ENCODE measurements at places on chromosomes 2 and 18.
A peak's percentile ranks its signal among the peaks of the same experiment; 100 is the strongest.

GRCh38 chr18:3603421-3604234 is 153.7 kb downstream of the TGIF1 start:
- no peak for DNase-seq

DNA sequence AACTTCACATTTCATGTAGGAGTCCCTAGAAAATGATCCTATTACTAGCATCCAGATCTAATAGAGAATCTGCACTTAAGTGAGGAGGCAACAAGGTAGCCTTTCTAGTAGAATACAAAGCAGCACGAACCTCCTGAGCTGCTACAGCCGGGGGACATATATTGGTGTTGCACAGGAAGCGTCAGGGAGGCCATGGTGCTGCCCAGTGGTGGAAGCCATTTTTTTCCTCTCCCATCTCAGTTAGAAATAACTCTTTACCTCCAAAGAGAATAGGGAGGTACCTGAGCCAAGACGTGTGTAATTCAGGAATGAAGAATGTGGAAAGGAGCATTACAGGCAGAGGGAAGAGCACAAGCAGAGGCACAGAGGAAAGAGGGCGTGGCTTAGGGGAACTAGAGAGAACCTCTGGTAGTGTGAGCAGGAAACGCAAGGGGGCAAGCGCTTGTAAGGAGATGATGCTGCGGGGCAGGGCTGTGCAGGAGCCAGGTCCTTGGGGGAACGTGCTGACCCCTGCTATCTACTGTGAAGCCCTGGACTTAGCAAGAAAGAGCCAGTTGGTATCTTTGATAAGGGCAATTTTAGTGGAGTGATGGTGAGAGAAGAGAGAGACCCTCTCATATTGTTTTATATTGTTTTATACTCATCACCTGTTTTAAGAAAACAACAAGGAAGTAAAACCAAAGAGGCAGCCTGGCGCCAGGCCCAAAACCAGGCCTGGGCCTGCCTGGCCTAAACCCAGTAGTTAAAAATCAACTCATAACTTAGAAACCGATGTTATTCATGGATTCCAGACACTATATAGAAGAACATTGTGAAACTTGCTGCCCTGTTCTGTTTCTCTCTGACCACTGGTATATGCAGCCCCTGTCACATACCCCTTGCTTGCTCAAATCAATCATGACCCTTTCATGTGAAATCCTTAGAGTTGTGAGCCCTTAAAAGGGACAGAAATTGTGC is 50.0 kb upstream of the TTC39C start:
- peak; percentile 19 for DNase-seq

DNA sequence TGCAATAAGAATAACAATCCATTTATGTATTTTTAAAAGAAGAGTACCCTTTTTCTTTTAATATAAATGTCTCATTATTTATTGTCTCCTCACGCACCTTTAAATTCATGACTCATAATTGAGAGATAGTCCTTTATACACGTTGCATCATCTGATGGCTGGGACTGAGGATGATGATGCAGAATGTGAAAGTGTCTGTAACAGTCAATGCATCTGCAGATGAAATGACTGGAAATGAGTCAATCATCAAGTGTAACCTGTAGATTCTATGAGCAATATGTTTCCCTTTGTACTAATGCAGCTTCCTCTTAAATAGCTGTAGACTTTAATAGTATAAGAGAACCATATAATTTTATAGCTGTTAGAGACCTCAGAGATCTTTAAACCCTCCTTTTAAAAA is 26.1 kb upstream of the SYT4 start:
- DNase-seq = no peak

DNA sequence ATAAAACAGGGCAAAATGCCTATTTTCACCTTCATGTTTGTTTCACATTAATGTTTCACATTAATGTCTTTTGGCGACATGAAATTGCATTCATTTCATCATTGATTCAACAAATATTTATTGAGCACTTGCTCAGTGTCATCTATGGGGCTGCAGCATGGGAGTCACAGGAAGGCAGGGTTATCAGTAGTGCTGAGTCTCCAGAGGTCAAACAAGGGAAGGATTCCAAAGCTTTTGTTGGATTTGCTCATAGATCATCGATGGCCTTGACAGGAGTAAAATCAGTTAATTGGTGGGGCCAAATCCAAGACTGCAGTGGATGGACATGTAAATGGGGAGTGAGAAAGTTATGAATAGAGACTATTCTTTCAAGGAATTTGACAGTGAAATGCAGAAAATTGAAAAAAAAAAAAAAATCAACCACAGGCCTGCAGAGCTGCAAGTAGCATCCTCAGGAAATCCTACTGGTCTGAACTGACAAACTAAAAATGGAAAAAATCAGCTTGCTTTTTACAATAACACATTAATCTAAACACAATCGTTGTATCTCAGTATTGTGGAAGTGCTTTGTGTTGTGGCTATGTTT is 1290.8 kb downstream of the DPP10 start:
- no peak for DNase-seq

DNA sequence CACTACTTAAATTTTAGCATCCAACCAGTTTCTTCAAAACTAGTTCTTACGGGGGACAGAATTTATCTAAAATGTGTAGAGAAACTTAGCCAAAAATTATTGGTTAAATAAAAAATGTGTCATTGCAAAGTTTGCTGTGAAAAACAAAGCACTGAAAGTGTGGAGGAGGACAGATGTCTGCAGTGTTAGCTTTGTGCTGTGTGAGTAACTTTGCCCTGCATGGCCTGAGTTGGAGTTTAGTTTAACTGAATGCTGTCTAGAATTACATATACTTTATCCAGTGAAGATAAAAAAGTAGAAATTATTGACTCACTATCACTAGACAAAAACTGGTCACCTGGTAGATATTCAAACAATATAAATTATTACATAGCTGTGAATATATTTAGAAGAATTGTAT is 1225.2 kb upstream of the CELF4 start:
- DNase-seq = no peak

DNA sequence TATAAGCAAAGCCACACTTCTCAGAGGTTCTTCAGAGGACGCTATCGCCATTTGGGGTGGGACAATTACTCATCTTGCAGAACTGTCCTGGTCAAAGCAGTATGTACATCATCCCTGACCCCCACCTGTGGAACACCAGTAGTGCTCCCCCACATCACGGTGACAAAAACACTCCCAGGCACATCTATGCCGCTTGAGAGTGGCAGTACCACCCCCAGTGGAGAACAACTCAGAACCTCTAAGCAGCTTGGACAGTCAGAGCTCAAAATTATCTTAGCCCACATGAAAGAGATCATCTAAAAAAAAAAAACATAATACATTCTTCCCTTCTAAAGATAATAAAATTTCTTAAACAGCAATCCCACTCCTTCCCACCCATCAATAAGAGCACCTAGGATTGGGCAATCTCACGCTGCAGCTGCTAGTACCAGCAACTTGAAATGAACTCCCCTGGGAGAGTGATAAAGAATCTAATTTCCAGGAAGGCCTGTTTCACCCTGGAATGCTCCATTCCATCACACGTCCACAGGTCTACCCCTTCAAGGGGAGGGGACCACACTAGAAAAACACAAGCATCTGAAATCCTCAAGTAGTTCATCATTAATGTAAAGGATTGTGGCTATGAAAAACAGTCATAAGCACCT is 31.7 kb downstream of the LRP2 start:
- DNase-seq = no peak

DNA sequence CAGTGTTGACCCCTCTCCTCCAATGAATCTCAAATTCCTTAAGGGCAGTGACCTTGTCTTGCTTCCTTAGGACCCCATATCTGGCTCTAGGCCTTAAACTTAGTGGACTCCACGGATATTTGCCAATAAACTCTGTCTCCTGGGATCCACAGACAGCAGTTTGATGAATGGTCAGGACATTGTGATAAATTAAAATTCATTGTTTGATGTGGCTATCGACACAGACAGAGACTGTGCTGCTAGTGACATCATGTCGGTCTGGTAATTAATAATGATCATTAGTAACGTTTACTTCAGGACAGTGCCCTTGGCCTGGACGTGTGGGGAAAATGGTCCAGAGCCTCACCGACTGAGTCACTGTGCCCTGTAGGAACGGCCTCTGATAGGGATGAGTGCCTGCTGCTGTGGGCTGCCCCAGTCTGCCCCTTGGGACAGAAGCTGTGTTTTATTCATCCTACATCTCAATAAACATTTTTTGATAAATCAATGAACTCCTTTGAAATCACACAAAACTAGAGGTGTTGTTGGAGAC is 5.2 kb upstream of the SLC35F6 start:
- DNase-seq = no peak

DNA sequence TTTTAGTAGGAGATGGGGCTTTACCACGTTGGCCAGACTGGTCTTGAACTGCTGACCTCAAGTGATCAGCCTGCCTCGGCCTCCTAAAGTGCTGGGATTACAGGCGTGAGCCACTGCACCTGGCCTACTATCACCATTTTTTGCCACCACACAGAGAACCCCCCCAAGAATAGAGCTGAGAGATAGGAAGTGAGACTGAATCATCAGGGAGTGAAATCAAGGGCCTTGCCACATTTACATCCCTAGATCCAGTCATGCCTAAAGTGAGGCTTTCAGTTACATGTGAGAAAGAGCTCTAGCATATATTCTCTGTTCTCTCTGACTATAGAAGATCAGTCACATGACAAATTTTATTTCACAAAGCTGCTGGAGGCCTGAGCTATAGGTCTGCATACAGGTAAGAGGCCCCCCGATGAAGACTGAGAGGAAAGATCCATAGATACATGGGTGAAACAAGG is 28.0 kb upstream of the KCMF1 start:
- no peak for DNase-seq

- no peak for DNase-seq
These were observed 317.8 kb downstream of the AGAP1 start for GRCh38 chr2:235811446-235812184.

DNA sequence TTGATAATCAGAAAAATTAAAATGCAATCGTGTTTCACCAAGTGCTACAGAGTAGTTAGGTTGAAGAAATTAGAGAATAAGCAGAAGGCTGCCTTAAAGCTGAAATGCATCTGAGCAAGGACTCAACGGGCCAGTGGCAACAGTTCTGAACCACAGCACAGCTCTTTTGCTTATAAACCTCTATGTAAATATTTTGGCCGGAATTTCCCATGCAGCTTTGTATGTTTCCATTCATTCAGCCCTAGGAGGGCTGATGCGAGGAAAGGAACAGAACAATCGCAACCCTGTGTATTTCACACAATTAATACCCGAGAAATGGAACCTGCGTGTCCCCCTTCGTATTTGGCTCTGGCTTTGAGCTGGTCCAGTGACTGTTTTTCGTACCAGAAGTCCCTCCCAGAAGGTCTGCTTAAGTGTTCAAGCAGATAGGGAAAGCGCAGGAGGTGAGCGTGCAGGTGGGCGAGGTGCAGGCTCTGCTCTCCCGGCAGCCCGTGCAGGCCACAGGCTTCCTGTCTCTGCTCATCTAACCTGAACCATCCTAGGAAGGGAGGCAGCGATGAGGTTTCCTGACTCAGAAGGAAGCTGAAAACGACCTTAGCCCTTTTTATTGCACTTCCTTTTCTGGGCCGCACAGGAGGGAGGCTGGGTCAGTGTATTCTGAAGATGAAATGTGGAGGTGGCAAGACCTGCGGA is 67.3 kb downstream of the ASB1 start:
- no peak for DNase-seq

DNA sequence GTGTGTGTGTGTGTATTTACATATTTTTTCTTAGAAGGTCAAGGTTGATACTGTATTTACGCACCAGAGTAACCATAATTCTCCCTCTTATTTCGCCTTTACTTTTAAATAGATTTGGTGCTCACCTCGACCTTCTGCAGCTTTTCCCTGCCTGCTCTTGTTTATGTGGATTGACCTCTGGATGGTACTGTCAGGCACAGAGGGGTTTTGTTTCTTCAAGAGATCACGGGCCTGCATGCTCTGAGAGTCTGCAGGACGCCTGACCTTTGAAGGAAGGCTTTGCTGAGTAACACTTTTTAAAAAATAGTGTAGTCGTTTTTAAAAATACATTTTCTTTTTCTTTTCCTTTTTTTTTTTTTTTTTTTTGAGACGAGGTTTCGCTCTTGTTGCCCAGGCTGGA is 18.1 kb upstream of the EFHD1 start:
- DNase-seq = no peak

DNA sequence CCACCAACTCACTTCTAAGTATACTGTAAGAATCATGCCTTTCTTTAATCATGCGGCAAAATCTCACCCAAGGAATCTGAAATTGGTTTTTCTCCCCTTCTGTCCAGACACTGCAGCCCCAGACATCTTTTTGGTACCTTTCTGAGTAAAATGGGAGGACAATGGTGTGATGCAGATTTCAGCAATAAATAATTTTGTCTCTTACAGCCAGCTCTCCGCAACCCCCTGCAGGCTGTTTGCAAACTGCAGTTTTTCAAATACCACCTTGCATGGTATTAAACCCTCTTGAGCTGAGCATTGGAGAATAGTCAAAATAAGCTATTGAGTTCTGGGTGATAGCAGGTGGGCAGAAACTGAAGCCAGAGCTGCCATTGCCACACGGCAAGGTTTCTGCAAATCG is 32.2 kb downstream of the GPR39 start:
- DNase-seq = no peak

- DNase-seq = no peak
These were observed 60.4 kb downstream of the GALNT1 start for GRCh38 chr18:35641916-35642315.

GRCh38 chr2:221448057-221448843 is 123.9 kb downstream of the EPHA4 start:
- DNase-seq = no peak

DNA sequence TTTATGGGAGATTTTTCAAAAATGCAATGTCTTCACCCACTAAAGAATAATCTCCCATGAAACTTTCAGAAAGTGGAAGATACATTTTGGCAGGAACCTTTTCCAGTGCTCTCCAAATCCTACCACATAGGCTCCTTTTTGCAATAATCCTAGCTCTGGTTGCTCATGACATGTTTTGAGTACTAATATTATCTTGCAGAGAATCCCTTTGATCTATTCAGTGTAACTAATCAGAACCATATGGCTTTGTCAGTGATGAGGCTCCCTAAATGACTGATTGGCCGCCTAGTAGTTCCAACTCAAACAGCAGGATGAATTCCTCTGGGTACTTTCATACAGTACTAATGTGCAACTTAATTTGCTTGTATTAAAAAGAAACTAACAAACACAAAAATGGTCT is 544.0 kb upstream of the FAM98A start:
- no peak for DNase-seq

GRCh38 chr2:121189011-121189410 is 96.0 kb downstream of the TFCP2L1 start:
- no peak for DNase-seq

GRCh38 chr18:69102959-69103358 is 297.7 kb upstream of the DOK6 start:
- DNase-seq = no peak

DNA sequence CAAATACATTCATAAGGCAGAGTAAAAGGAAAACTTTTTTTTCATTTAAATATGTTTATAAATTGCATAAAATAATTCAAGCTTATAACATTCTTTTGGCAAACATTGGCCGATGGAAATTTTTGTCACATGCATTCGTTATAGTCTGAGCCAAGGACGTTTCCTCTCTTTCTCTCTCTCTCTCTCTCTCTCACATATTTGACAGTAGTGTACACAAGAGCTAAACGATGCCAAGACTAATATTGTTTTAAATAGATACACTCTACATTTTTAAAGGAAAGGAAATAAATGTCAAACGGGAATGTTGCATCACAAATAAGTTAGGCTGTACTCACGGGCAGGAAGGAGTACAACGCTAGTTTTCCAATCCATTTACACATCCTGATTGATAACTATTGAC is 251.1 kb upstream of the SMIM21 start:
- DNase-seq = no peak

- no peak for DNase-seq
These were observed 6.9 kb downstream of the TWIST2 start for GRCh38 chr2:238854699-238855229.

GRCh38 chr2:37671009-37671815 is at the start of gene CDC42EP3:
Gene CDC42EP3 (minus strand): TSS chr2:37671642. CDS start chr2:37646587, 25,055 bp downstream.
- DNase-seq = no peak
